ENCODE measurements at places on chromosomes 2 and 18.

DNA sequence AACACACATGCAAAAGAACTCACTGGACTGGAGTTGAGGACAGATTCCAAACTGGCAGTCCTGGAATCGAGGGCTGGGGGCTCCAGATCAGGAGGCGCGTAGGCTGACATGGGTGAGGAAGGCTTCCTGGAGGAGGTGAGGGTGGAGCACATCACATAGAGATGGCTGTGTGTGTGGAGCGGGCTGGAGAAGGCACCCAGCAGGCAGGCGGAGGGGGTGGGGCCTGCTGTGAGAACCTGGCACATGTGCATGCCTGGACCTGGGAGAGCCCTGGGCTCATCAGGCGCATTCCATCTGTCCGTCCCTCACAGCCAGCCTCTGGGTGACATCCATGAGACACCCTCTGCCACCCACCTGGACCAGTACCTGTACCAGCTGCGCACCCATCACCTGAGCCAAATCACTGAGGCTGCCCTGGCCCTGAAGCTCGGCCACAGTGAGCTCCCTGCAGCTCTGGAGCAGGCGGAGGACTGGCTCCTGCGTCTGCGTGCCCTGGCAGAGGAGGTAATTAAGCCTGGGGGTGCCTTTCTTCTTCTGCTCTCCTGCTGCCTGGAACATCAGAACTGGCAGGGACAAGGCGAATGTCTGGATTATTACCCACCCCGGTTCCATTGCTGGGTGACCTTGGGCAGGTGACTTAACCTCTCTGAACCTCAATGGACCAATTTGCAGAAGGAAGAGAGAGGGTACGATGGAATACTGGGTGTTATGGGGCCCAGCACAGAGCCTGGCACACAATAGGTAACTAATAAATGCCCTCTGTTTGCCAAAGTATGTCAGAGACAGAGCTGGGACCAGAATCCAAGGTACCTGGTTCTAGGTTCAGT, 108.3 kb downstream of the DYSF start:
- DNase-seq: no peak

DNA sequence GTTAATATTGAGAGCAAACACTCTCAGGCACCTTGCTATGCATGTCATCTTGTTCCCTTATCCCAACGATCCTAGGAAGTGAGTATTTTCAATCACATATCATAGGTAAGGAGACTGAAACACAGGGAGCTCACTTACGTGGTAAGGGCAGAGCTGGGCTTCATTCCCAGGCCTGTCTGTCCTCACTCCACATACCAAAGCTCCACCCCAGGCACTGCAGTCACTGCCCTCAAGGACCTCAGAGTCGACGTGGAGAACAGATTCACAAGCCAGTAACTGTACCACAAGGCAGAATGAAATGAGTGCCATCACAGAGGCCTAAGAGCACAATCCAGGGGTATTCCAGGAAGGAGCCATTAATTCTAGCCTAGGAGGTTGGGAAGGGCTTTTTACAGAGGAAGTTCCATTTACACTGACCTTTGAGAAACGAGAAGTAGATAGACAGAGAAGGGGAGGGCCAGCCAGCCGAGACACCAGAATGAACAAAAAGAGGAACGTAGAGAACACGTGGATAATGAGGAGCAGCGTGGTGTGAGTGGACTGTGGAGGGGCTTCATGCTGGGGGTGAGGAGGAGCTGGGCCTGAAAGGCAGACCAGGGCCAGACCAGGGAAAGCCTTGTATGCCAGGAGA, 48.6 kb downstream of the KIAA2012 start:
- no peak for DNase-seq

- DNase-seq: no peak
Observed at GRCh38 chr2:23426263-23426905, 41.4 kb downstream of the KLHL29 start.

- no peak for DNase-seq
Observed at GRCh38 chr2:74599676-74600075, 45.2 kb downstream of the DOK1 start.

DNA sequence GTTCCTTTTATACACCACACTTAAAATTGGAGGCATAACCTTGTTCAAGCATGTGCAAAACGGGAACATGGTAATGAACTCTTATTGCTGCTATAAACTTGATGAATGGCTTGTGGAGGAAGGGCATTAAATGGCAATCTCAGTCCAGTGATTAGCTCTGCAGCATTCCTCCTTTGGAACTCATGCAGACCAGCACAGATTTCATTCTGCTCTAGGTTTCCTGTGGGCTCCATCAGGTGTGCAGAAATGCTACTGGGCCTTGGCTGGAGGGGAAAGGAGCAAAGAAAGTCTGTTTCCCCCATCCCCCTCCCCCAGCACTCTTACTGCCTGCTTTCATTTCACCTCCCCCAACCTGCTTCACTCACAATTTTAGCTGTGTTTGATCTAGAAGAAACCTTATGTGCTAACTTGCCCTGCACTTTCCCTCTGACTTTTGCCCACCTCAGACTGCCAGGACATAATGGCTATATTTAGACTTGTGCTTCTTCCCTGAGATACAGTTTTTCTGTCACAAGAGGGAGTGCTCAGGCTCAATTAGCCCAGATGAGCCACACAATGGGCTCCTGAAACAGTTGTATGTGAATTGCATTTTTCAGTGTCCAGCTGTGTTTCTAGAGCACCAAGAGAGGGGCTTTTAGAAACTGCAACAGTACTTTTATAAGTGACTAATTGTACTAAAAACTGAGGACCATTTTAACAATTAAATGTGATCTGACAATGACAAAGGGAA, 109.8 kb downstream of the FSHR start:
- peak; percentile 77 for DNase-seq

- DNase-seq: no peak
Observed at GRCh38 chr2:239576784-239577685, 176.2 kb upstream of the HDAC4 start.

GRCh38 chr2:207472343-207473048, 57.3 kb upstream of the CREB1 start:
- no peak for DNase-seq

GRCh38 chr18:57898506-57899124, 95.5 kb upstream of the ATP8B1 start:
- peak; percentile 77 for DNase-seq

GRCh38 chr2:98334439-98335078, 11.7 kb upstream of the CNGA3 start:
- DNase-seq: peak; percentile 85

DNA sequence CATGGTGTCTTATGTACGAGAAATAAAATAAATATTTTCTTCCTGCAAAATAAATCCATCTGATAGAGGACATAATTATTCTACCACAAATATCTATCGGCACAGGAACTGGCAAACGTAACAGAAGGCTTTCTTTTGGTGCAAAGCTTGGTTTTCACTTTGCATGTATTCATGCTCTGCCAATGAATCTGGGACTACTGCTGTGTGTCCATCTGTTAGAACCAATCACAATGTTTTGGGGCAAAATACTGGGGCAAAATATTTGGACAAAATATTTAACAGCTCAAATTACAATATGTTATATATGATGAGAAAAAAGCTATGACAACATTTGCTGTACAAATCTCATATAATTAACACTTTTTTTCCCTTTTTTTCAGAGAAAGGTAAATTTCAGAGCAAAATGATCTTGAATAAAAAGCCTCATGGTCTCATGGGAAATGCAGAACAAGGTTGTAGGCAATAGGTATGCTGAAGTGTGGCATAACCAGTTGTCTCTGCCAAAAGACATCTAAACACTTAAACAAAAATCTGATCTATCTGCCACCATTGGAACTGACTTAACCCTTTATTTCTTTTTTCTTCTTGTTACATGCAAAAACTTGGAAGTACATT, 923.2 kb downstream of the CPS1 start:
- no peak for DNase-seq

DNA sequence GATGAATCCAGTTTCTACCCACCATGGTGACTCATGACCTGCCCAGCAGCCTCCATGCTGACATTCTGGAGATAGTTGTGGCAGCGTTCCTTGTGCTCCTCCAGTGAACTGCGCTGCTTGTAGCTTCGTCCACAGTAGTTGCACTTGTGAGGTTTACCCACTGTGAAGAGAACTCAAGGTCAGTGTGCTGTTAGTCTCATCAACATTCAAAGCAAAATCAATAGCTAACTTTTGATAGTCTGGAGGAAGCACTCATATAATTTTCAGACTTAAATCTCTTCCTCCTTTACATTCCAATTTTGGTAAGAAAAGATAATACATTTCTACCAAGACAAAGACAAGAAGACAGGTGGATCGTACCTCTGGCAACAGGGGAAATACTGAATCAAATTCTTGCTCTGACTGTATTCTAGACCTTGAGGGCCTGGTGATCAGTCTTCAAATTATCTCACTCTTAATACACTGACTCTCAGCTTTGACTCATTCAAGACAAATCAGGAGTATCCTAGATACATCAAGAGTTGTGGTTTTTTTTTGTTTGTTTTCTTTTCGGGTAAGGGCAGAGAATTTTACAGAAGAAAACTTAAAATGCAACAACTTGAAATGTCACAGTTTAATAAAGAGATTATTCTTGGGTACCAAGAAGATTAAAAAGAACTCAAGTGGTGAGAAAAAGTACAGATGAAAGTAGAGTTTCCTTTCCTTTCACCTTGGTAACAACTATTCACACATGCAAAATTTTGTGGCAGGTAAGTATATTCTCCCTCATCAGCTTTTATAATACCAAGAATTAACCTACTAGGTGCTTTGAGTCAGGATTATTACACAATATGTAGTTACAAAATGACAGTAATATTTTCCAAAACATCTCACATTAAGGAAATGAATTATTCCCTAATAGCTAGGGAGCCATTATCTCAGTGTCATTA, 129.2 kb downstream of the IKZF2 start:
- DNase-seq: no peak

DNA sequence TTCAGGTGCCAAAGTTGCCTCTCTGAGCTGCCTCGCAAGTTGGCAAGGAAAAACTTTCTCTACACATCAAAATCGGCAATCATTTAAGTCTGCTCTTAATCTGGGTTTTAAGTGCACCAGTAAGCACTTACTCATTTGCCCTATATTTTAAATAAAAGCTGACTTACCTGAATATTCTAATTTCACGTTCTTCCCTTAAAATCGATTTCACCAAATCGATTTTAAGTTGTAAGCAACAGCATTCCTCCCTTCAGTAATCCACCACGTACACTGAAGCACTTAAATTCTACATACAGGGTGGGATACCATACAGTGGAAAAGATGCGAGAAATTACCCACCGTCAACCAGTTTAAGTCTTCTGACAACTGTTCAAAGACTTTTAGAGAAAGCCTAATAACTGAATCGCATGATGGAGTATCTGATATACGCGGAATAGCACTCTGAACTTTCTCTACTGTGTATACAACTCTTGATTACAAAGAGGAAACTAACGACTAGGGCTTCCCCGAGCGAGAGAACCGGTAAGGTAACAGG, 1.6 kb downstream of the PPP3R1 start:
- DNase-seq: no peak

DNA sequence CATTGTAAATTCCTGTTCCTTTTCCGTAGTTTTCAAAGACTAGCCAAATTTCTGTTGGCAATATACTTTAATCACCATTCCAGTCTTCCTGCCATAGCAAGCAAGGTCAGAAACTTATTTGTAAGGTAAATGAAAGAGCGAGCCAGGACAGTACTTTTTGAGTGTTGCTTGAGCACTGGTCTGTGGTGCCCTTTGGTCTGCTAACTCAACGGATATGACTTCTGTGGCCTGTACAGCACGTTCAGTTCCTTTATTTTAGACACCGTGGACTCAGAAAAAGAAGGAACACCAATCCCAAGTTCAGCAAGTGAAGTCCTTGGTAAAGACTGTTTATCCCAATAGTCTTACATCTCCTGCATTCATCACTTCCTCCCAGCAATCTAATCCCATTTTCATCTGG, 166.3 kb downstream of the MYO1B start:
- no peak for DNase-seq

GRCh38 chr2:124316881-124317605, 292.0 kb downstream of the CNTNAP5 start:
- DNase-seq: no peak
